ENCODE measurements at places on chromosomes 16 and 17.

- DNase-seq = no peak
Measured at GRCh38 chr17:55284001-55284884, 19.5 kb downstream of the HLF start.

DNA sequence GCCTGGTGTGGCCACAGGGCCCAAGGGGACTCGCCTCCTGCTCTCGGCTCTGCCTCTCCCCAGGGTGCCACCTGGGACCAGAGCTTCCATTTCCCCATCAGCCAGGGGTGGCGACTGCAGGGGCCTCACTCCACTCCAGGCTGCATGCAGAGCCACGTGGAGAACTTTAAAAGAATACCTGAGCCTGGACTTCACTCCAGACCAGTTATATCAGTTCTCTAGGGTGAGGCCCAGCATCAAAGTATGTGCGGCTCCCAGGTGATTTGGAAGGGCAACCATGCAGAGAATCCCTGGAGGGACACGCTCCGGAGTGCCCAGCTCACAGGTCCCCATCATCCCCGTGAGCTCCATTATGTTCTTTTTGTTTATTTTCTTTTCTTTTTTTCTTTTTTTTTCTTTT, 39.8 kb downstream of the KIAA0513 start:
- DNase-seq = no peak

- DNase-seq = no peak
Measured at GRCh38 chr16:49094471-49094870, 187.2 kb downstream of the CBLN1 start.

- no peak for DNase-seq
Measured at GRCh38 chr17:74873874-74874614, 1.2 kb upstream of the FDXR start.

- no peak for DNase-seq
Measured at GRCh38 chr16:51629576-51629975, 478.5 kb upstream of the SALL1 start.

DNA sequence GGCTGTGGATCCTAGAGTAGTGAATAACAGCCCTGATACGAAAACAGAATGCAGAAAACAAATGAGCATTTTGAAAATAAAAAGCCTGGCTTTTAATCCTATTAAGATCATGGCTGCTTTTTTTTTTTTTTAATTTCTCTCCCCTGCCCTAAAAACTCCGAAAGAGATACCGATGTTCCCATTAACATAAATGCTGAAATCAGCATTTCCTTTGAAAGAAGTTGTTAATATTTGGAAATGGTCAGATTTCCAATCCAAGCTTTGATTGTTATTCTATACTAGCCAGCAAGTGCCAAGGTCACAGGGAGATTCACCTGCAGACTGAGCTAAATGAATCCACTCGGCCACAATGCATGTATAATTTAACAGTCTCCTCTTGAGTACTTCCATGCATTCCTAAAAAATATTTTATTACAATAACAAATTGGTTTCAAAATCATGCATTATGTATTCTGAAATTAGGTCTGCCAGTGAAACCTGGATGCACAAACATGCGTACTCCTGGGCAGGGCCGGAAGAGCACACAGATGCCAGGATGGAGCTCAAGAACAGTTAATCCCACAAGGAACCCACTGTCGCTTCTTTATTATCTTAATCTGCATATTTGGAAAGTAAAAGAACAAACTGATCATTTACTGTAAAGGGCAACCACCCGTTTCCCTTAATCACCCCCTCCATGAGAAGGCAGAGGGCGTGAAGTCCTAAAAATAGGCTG, 521.5 kb upstream of the ZFHX3 start:
- no peak for DNase-seq

DNA sequence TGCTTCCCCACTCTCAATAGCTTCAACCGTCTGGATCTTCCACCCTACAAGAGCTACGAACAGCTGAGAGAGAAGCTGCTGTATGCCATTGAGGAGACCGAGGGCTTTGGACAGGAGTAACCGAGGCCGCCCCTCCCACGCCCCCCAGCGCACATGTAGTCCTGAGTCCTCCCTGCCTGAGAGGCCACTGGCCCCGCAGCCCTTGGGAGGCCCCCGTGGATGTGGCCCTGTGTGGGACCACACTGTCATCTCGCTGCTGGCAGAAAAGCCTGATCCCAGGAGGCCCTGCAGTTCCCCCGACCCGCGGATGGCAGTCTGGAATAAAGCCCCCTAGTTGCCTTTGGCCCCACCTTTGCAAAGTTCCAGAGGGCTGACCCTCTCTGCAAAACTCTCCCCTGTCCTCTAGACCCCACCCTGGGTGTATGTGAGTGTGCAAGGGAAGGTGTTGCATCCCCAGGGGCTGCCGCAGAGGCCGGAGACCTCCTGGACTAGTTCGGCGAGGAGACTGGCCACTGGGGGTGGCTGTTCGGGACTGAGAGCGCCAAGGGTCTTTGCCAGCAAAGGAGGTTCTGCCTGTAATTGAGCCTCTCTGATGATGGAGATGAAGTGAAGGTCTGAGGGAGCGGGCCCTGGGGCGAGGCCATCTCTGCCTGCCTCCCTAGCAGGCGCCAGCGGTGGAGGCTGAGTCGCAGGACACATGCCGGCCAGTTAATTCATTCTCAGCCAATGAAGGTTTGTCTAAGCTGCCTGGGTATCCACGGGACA, 11.1 kb upstream of the CLEC18A start:
- DNase-seq = no peak
